Pulmonary artery endothelial cell (primary cell): ENCODE measurements at places on chromosomes 11 and 22. TPM values are rescaled to one million over a fixed set of nuclear protein-coding genes. Genes with fewer than 3 reads are reported as not detected.

OR2D2 gene
- 0.07 and 0.18 TPM in 2 replicates for total RNA-seq

DNA sequence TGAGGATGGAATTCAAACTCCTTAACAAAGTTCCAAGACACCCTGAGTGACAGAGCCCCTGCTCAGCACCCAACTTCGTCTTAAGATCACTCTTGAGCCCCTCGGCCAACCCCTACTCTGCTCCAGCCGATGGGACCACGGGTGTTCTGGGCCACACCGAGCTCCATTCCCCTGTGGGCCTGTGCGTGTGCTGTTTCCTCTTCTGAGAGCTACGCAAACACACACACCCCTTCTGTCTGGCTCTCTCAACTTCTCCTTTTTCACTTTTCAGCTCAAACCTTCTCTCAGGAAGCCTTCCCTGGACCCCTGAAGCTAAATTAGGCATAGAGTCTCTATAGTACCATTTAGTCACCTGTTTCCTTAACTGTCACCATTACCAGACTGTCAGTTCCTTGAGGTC lies 37.5 kb upstream of the NNMT start:
- DNase-seq, result no peak

GRCh38 chr22:46646531-46647215 lies 26.5 kb downstream of the GRAMD4 start:
- no peak for DNase-seq

DNA sequence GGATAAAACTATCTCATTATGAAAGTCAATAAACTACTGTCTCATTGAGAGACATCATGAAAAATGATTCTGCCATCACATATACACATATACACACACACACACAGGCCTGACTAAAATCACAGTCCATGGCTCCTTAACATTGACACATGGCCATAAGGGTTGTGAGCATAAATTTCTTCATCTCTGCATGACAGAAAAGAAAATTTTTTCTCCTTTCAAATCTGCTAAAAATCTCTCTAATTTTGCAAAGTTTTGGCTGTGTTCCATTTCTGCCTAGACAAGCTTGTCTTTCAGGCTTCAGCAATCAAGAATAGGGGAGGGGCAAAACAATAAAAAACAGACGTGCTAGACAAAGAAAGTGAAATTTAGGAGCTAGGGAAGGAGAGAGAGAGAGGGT lies 324.5 kb downstream of the LRRC4C start:
- no peak for DNase-seq

GRCh38 chr11:44775366-44775984 lies 48.7 kb downstream of the TSPAN18 start:
- no peak for DNase-seq

DNA sequence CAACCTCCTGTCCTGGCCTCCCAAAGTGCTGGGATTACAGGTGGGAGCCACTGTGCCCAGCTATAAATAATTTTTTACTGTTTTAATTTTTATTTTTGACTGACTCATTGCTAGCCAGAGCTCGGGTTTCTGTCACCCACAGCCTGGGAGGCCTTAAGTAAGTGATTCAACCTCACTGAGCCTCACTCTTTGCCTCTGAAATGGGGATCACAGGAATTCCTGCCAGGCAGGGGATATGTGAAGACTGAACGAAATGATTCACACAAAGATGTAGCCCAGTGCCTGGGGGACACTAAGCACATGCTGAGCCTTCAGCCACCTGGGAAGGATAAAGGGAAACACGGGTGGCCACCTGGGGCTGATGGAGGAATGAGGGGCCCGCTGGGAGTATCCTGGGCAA lies 3.8 kb upstream of the LRRC74B start:
- no peak for DNase-seq

PKDREJ gene
- total RNA-seq, result under 0.01 and 0.04 TPM in 2 replicates

- DNase-seq, result no peak
These were observed 44.4 kb upstream of the CLDN5 start for GRCh38 chr22:19568337-19569275.

IRAG1 gene
- 0.13 and 0.25 TPM in 2 replicates for total RNA-seq

APOBEC3F gene
- 5.1 and 5.6 TPM in 2 replicates for total RNA-seq

DNA sequence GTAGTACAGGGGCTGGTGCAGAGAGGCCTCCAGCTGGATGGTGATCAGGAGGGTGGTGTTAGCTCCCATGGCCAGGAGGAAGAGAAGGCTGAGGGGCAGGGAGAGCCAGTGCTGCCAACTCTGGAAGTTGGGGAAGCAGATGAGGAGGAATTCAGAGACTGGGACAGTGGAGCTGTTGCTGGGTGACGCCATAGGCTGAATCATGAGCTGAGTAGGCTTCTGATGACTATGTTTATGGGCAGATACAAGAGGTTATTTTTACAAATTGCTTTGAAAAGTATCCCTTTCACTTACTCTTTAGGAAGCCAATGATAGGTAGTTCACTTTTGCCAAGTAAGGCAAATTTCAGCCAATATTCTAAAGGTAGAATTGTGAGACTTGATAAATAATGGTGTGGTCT lies 3.1 kb downstream of the OR56A1 start:
- DNase-seq, result no peak

- DNase-seq, result no peak
These were observed 116.4 kb downstream of the STIM1 start for GRCh38 chr11:3971756-3972404.

DNA sequence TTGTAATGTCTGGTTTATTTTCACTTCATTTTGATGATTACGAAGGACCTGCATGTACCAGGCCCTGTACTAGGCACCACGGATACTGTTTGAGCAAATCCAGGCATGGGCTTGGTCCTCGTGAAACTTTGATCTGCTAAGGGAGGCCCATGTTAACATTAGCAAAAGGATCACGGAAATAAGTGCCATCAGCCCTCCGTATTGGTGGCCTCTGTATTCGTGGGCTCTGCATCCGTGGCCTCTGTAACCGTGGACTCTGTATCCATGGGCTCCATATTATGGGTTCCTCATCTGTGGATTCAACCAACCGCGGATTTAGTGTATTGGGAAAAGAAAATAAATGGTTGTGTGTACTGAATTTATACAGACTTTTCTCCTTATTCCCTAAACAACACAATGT lies 8.7 kb downstream of the ARHGAP8 start:
- DNase-seq, result no peak

- no peak for DNase-seq
These were observed 206.4 kb downstream of the TBC1D22A start for GRCh38 chr22:46968848-46969247.

- no peak for DNase-seq
These were observed 61.6 kb downstream of the MPPED1 start for GRCh38 chr22:43473441-43473840.

GRCh38 chr11:124919898-124920297 lies 848 bp downstream of the HEPN1 start:
- no peak for DNase-seq

DNA sequence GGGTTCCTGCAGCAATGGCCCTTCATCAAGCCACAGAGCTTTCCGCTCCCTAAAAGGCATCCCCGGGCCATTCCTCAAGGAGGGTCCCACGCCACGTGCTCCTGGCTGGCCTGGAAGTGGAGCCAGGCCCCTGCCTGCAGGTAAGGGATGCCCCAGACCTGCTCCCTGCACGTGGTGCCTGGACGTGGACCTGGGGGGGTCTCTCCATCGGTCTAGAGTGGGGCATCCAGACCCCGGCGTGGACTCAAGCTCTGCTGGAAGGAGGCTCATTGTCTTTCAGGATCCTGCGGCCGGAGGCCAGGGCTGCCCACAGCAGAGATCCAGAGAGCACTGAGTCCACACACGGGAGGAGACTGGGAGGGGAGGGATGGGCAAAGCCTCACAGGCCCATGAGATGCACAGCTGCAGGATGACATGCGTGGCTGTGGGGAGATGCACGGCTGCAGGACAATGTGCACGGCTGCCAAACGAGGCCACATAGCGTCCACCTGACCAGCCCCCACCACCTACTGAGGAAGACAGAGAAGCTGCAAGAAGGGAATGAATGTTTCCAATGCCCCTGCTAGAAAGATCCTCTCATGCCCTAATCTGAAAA lies 236.7 kb downstream of the BRD1 start:
- no peak for DNase-seq

GRCh38 chr11:79623375-79623774 lies 182.5 kb upstream of the TENM4 start:
- no peak for DNase-seq

DNA sequence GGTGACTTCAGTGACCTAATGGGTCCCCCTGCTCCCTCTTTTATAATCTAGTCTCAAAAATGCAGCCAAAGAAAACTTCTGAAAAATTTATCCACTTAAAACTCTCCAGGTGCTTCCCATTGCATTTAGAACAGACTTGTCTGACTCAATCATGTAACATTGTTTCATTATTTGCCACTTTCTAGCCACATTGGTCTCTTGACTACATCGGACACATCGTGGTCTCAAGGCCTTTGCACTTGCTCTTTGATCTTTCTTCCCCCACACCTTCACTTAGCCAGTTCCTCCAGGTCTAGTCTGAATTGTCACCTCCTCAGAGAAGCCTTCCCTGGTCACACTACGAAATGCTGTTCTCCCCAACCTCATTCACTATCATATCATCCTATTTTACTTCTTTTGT lies 97.0 kb upstream of the E2F8 start:
- DNase-seq, result no peak

GRCh38 chr11:21415606-21416005 lies 746.2 kb downstream of the NELL1 start:
- no peak for DNase-seq

DNA sequence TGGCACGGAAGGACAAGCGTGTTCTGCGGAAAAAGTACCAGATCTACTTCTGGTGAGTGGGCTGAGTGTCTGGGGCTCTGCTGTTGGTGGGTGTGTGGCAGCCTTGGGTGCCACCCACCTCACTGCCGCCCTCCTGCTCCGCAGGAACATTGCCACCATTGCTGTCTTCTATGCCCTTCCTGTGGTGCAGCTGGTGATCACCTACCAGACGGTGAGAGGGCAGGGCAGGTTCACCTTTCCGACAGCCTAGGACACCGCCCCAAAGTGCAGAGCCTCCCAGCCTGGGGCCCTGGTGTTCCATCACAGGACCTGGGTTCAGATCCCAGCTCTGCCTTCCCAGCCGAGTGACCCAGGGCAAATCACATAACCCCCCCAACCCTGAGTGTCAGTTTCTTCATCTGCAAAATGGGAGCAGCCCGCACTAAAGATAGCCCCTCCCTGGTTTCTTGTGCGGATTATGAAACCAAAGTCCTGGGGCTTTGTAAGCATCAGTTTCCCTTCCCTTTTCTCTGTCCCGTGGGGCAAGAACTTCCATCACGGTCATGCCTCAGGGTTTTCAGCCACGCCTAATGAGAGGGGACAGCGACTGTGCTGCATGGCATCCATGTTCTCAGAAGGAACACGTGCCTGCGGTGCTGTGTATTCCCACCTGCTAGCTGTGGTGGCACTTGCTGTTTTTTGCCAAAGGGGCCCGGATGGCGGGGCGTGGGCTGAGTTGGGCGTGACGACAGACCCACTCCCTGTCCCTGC lies 9.8 kb upstream of the TAGLN start:
- no peak for DNase-seq

GRCh38 chr22:33303099-33303498 lies 244.9 kb upstream of the SYN3 start:
- no peak for DNase-seq

GRCh38 chr11:132080127-132080526 lies 709.7 kb downstream of the NTM start:
- DNase-seq, result no peak

RNASEH2C gene
- 38.1 and 46.3 TPM in 2 replicates for total RNA-seq
